ENCODE measurements at places on chromosomes 7 and 10.

DNA sequence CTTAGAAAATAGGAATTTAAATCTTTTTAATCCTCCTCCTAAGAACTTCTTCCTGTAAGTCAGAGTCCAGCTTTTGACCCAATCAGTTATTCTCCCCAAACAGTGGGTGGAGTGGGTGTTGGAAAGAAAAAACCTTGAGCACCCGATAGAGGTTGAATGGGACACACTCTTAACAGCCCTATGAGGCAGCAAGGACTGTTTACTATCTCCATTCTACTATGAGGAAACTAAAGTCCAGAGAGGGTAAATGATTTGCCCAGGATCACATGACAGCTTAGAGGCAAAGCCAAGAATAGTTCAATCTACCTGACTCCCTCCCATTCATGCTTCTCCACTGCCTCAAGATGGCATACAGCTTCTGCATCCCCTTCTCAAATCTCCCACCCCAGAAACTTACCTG lies 57.6 kb upstream of the SLC35B4 start:
- no peak for DNase-seq

GRCh38 chr10:112382515-112383235 lies 8.8 kb downstream of the ACSL5 start:
- no peak for DNase-seq

DNA sequence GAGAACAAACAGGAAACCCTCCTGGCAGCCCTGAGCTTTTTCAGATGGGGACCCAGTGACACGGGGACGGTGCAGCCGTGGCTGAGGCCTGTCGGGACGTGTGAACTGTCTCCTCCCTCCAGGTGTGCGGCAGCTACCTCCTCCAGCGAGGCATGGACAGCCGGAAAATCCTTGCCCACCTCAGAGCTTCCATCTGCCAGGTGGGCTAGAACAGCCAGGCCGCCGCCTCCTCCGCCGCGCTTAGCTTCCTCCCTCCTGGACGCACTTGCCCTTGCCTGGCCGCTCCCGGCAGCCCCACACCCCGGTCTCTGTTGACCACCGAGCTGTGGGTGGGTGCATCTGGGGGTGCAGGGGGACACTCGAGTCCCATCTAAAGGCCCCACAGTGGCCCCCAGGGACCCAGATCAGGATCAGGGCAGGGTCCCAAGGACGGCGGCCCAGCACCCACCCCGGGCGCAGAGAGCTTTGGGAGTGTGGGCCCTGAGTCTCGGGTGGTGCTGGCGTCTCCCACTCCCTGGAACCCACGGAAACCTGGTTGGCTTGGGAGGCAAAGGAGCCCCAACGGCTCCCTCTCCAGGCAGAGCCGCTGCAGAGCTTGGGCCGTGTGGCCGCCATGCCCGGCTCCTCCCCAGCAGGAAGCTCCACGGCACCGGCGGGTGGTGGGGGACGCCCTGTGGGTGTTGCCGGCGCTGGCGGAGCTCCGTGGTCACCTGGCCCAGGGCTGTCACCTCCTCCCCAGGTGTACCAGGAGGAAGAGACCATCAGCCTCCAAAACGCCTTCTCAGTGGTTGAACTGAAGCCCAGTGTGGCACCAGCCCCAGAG lies 32.9 kb upstream of the UTF1 start:
- no peak for DNase-seq

GRCh38 chr10:33155720-33156638 lies 178.5 kb downstream of the NRP1 start:
- no peak for DNase-seq

GRCh38 chr7:120564145-120564544 lies 291.2 kb downstream of the KCND2 start:
- DNase-seq, result no peak

DNA sequence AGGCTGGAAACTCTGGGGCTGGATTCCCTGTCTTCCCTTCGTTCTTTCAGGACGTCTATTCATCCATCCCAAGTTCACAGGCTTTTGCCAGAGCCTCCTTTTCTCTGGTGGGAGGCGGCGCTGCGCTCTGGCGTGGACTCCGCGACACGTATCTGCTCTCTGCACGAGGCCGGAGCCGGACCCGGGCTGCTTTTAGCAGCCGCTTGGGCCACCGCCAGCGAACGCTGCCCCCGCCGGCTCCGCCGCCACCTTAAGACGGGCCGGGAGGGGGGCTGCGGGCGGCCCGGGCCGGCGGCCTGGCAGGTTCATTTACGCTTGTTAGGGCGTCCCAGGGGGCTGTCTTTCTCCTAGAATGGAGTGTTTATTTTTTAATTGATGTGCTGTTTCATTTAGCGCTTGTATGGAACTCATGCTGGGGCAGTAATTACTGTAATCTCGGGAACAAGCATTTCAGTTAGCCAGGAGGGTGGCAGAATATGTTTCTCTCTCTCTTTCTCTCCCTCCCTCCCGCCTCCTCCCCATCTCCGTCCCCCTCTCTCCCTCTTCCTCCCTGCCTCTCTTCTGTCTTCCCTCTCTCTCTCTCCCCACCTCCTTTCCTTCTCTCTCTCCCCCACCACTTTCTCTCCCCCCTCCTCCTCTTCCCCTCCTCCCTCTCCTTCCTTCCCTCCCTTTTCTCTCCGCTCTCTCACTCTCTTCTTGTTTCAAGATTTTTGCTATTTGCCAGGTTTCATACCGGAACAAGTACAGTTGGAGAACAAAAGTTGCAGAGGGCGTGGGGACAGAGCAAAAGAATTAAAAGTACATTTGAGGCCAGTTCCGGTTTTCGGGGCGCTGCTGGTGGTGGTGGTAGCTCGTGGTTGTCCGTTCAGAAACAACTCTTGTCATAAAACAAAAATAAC lies 1.3 kb upstream of the FZD8 start:
- DNase-seq, result no peak

GRCh38 chr7:150323682-150324372 lies 482 bp upstream of the ACTR3C start:
- no peak for DNase-seq

DNA sequence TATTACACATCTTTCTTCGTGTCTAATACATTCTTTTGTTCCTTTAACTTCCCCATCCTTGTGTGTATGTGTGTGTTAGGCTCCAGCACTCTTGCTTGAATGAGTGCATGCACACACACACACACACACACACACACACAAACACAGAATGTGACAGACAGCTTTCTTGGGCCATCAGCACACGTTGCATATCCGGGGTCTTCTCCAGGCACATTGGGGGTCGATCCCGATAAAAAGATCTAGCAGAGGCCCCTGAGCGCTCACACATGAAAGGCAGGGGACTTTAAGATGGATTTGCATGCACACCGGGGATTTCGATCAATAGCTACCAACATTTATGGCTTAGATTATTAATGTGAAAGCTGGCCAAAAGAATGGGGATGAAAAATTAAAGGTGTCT lies 4.5 kb downstream of the SKIDA1 start:
- no peak for DNase-seq

DNA sequence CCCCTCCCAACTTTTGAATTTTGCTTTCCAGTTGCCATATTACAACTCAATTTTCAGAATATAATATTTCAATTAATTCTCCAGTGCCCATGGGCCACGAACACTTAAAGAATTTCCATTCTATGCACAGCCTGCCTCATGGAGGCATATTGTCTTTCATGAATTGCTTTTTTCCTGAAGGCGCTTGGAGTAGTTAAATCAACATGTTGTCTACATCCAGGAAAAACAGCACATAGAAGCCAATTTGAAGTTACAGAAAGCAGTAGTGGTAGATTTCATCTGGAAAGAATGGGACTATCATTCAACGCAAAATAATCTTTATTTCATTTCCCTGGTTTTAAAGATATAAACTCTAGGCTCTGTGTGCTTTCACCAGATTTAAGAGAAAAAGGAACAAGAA lies 106.0 kb downstream of the NRP1 start:
- DNase-seq, result no peak

GRCh38 chr10:128339753-128340152 lies 213.5 kb upstream of the MKI67 start:
- no peak for DNase-seq

DNA sequence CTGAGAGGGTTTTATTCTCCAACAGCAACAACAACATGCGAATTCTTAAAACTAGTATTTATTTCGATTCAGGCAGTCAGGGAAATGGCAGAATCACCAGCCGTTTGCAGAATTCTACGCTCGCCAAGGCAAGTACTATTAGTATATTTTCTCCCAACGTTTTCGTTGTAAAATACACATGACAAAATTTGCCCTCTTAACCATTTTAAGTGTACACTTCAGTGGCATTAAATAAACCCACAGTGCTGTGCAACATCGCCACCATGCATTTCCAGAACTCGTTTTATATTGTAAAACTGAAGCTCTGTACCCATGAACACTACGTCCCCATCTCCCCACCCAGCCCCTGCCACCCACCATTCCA lies 10.8 kb downstream of the EN2 start:
- DNase-seq, result no peak

- DNase-seq, result no peak
Observed at GRCh38 chr7:140390466-140391190, 7.7 kb downstream of the SLC37A3 start.

DNA sequence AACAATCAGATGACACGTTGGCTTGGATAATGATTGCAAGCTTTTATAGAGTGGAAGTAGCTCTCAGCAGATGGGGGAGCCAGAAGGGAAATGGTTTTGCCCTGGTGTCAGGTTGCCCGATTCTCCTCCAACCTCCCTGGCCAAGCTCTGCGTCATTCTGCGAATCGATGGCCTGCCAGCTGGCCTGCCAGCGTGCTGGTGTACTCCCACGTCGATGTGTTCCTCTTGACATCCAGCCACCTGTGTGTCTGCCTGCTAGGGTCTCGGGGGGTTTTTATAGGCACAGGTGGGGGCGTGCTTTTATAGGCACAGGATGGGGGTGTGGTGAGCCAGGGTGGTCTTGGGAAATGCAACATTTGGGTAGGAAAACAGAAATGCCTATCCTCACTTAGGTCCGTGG lies 4.6 kb downstream of the NET1 start:
- DNase-seq, result no peak

- DNase-seq, result no peak
Observed at GRCh38 chr7:33262476-33262875, 133.1 kb downstream of the BBS9 start.

DNA sequence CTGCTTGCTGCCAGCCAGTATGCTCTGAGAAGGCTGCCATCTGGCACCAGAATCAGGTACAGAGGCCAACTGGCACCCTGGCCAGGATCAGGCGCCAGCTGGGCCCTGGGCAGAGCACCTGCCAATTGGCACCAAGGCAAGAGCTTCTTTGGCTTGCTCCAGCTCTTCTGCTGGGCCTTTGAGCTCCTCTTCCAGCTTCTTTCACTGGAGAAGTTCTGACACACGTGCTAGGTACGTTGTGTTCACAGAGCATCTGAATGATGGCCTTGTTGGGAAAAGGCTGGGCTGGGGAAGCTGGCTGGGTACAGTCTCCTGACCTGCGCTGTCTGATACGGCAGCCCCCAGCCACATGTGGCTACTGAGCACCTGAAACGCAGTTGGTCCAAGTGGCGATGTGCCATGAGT lies 31.7 kb upstream of the OPALIN start:
- no peak for DNase-seq

DNA sequence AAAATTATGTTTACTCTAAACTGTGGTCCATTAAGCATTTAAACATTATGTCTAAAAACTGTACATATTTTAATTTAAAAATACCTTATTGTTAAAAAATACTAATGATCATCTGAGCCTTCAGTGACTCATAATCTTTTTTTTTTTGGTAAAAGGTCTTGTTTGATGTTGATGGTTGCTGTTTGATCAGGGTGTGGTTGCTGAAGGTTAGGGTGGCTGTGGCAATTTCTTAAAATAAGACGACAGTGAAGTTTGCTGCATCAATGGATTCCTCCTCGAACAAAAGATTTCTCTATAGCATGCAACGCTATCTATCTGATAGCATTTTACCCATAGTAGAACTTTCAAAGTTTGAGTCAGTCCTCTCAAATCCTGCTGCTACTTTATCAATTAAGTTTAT lies 180.0 kb upstream of the AHR start:
- DNase-seq, result no peak

DNA sequence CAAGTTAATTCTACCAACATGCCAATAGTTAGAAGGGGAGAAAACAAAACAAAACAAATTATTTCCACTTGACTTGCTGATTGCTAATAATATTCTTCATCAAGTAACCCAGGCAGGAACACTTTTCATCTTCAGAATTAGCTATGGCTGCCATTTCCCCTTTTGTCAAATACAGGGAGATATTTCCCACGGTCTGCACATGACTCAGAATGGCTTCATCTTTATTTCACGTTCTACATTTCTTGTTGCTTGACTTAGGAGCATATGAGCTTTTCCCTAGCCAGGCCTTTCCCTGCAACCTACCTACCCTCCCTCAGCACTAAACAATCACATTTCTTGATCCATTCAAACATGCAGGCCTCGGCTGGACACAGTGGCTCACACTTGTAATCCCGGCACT lies 6.5 kb downstream of the CPVL start:
- DNase-seq, result no peak

DNA sequence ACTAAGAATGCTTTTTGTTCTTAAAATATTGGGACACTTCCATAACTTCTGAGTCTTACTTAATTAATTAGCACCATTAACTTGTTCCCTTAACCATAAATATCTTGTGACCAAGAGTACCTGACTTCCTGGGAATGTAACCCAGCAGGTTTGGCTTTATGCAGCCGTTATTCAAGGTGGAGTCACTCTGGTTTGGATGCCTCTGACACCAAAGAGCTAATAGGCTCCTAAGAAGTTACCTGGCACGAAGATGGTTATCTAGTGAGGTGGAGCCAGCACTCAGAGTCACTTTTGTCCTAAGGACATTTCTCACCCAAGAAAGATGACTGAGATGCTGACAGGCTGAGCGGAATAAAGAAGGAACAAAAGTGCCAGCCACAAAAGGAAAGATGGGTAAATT lies 172.3 kb downstream of the C1GALT1 start:
- DNase-seq, result no peak

GRCh38 chr7:108802650-108803049 lies 233.0 kb downstream of the DNAJB9 start:
- no peak for DNase-seq

DNA sequence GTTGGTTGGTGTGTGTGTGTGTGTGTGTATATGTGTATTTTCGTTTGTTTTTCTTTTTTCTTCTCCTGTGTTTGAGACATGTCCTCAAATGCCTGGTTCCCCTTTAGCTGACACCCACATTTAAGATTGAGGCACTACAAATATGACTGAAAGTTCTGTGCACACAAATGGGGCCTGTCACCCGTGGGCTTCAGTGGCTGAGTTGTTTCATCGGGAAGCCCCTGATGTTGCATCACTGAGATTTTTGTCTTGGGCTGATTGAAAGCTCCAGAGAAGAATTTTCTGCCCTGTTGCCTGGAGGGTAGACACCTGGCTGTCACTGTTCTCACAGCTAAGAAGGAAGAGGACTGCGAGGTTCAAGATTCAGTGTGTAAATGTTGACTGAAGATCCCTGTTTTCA lies 283.8 kb upstream of the C7orf33 start:
- no peak for DNase-seq

GRCh38 chr7:32871624-32872371 lies 19.8 kb downstream of the KBTBD2 start:
- no peak for DNase-seq
